ENCODE measurements at places on chromosomes 3 and 15.

- no peak for DNase-seq
Measured at GRCh38 chr3:158091531-158091930, 14.7 kb downstream of the SHOX2 start.

DNA sequence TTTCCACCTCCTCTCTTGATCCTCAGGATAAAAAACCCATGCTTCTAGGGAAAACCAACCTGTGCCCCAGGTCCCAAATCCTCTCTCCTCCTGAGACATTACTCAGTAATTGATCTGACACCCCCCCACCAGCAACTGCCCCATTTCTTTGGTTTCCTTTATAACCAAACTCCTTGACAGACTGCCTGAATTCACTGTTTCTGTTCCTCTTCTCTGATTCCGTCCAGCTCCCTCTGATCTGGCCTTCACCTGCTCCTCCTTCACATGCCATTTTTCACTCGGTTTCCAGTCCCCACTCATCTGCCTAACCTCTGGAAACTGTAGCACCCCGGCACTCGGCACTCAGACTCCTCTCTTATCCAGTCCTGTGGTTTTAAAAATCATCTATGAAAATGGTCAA, 2.1 kb downstream of the CCDC51 start:
- no peak for DNase-seq

DNA sequence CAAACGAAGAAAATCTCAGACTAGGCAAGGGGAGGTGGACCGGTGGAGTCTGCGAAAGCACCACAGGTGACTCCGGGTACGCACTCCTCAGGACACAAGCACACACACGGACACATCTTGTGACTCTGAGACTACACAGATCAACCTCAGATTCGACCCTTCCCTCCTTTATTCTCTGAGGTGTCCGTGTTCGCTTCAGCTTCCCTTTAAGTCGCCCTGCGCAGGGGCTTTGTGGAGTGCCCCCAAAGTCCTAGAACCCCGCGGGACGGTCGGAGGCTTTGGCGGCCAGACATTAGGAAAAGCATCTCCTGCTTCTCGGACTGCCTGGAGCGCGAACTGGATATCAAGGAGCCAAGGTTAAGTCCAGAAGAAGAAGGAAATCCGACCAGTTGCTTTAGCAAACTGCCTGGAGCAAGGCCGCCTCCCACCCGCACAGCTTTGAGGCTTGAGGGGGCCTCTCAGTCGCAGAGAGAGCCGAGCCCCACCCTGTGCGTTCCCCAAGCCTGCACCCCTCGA, 730 bp downstream of the DGKG start:
- no peak for DNase-seq

DNA sequence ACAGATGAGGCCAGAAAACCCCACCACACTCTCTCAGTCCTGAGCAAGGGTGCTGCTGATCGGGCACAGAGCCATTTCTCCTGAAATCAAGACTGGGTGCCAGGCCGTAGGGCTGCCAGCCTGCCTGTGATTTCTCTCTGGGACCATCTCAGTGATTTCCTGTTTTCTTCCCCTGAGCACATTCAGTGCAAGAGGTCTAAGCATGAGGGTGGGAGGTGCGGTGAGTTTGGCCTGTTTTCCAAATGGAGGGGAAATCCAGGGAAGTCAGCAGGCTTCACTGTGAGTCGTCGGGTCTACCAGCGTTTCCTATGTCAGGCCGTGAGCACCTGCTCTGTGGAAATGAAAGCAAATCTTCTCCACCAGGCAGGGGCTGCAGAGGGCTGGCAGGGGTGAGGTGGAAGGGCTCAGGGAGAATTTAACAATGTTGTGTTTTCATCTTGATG, 82.3 kb downstream of the ST6GAL1 start:
- DNase-seq, result no peak

DNA sequence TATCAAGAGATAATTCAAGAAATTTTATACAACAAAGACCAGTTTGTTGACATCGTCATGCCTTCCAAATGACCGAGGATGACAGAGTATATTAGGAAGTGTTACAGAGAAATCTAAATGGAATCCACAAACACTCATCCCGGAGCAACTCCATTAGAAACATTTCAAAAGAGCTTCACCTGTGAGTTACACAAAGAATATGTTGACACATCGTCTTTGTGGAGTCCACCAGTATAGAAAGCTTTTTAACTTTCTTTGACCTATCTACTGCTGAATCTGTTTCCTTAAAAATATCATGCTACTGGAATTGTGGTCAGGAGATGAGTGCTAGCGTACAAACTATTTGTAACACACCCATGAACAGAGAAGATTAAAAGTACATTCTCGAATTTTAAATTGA, 130.4 kb downstream of the SUCLG2 start:
- no peak for DNase-seq

DNA sequence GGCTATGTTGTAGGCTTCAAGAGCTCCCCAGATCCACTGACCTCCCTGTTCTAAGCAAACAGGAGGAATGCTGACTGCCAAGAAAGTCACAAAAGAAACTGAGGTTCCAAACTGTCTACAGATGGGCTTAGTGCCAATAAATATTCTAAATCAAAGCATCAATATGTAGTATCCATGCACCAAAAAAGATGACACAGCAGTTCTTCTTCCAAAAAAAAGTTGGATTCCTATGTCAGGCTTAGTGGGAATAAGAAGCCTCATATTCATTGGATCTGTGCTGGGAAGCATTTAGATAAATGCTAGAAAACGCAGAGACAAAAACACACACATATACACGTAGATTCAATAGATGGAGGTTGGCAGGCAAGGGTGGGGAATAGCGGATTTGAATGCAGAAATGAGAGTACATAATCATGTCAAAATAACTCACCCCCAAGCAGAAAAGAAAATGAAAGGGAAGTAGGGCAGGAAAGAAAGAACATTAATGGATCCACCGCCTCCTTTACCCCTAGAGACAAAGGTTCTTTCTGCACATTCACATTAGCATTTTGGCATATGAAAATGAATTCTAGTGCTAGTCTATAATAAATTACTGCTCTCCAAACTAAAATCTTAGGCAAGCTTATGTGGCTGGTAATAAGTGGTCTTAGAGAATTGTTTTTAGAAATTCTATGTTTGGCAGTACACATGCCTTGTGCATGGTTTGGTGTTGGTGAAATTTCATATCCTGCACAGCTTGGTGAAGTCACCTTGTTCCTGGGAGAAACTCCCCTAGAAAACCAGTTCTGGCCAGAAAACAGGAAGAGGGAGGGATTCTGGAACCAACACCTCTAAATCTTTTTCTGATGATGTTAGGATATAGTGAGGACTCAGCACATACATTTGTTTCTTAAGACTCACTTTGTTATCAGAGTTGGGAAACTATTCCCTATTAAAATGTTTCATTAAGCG, 283.4 kb downstream of the LSAMP start:
- no peak for DNase-seq

DNA sequence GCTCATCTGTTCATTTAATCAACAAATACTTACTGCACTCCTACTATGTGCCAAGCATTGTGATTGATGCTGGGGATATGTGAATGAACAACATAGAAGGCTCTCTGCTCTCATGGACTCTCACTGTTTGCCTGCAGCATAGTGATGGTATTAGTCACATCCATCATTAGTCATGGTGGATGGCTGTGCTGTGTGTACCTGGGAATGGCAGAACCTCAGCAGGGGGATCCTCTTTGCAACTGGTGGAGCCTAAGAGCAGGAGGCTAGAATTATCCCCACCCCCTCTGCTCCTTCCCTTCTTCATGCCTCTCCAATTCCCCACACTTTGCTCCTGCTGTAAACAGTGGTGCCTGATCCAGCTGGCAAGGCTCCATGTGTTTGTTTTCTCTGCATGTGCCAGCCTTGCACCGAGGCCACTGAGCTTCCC, 20.5 kb downstream of the BOC start:
- DNase-seq, result no peak

- no peak for DNase-seq
Measured at GRCh38 chr3:185549122-185549521, 3.3 kb downstream of the LIPH start.

- DNase-seq, result no peak
Measured at GRCh38 chr3:14235003-14235911, 56.6 kb downstream of the LSM3 start.

- DNase-seq, result no peak
Measured at GRCh38 chr15:99536422-99537040, 29.3 kb upstream of the MEF2A start.

GRCh38 chr3:155362808-155363689, 69.6 kb upstream of the STRIT1 start:
- no peak for DNase-seq

- DNase-seq, result no peak
Measured at GRCh38 chr3:141109751-141110150, 58.6 kb downstream of the SPSB4 start.

DNA sequence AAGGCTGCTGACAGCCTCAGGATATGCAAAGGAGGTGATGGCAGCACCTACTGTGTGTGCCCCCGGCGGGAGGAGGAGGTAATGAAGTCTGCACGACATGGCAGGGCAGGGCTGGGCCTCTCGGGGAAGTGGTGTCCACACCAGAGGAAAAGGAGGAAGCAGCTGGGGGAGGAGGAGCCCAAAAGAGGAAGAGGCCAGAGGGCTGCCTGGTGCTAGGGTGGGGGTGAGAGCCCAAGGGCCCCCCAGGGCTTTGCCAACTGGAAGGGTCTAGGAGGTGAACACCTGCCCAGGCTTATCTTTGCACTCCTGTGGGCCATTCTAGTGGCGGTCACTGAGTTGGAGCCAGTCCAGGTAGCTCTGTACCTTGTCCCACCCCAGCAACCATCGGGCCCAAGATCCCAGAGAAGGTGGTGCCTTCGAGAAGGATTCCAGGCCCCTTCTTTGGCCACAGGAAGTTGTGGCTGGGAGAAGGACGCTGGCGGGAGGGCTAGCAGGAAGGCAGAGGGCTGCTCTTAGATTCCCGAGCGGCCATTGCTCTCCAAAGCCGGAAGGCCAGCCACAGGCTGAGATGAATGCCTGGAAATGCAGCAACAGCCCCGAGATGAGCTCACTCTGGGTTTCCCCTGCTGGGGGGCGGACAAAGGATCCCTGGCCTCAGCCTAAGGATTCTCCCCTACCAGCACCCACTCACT, 7.0 kb downstream of the GNAI2 start:
- DNase-seq, result no peak

All from amygdala (tissue), 56 donors.